Activated T-cell treated with anti-CD3 and anti-CD28 coated beads, Interleukin-2, amount 50 U/mL, for 72 hours (primary cell): ENCODE measurements at places on chromosomes 6 and 20.

DNA sequence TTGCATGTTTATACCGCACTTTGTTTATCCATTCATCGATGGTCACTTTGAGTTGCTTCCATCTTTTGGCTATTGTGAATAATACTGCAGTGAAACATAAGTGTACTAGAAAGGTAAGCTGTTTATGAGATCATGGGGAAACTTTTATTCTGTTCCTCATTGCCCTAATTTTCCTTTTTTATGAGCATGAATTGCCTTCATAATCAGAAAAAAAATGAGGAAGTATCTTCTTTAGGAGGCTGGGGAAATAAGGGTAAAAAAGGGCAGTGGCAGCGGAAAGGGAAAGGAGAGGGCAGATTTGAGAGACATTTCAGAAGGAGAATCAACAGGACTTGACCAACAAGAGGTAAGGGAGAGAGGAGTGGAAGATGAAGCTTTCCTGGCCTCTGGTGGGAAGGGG lies 14.3 kb upstream of the SERINC3 start:
- DNase-seq: no peak

GRCh38 chr6:3036861-3037637 lies 31.2 kb upstream of the RIPK1 start:
- no peak for DNase-seq

DNA sequence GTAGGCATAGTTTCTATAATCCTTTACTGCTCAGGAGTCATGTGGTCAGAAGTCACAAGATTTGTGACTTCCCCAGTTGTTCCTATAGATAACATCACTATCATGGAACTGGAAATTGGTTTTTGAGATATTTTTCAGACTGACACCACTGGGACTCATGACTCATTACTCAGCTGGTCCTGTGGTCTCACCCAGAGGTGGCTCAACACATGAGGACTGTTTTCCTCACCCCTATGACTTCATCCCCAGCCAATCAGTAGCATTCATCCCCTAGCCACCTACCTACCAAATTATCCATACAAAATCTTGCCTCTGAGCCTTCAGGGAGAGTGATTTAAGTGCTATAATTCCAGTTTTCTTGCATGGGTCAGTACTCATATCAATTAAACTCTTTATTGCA lies 1217.7 kb downstream of the EPHA7 start:
- no peak for DNase-seq

DNA sequence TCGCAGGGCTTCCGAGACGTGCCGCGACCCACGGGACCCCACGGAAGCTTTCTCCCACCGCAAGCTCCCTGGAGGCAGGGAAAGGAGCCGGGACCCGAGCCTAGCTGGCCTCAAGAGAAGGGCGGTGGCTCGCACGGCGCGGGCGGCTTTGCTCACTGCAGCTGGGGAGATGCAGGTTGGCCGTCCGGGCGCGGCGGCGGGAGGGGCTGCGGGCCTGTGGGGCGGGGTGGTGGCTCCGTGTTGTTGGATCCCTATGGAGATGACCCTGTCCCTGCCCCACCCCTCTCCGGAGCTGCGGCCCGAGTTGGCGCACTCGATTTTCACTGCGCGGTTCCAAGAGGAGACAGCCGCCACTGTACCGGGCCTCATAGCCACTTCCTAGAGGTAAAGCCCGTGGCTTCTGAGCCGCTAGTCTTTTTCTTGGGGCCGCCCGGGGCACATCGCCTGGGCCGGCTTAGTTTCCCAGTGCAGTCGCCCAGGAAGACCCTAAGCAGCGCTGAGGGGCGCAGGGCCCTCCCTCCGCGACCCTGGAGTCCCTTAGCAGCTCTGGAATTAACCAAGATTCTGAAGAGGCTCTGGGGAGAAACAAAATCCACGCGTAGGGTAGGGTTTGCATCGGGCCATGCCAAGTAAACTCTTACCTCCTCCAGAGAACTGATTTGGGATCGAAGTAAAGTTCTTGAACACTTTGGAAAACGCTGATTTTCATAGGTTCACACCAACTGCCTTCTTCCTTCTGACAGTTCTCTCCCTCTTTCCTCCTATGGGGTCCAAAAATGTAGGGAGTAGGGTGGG lies at the start of gene ECT2L:
ECT2L (plus strand) TSS at position 279 of the 795 bp plus-strand sequence. CDS start 17,188 bp downstream, outside the sequence.
- no peak for DNase-seq

GRCh38 chr6:134888316-134888715 lies 61.6 kb downstream of the ALDH8A1 start:
- DNase-seq: no peak

- DNase-seq: peak; percentile 73
Measured at GRCh38 chr6:149750136-149750609, 632 bp downstream of the PCMT1 start.

- DNase-seq: no peak
Measured at GRCh38 chr6:122068291-122068769, 331.1 kb upstream of the HSF2 start.

GRCh38 chr6:97187951-97188350 lies 95.1 kb downstream of the MMS22L start:
- DNase-seq: no peak

- no peak for DNase-seq
Measured at GRCh38 chr6:87618531-87618930, 28.6 kb downstream of the ORC3 start.

GRCh38 chr6:292506-293192 lies 362 bp downstream of the DUSP22 start:
- DNase-seq: peak; percentile 82

- DNase-seq: no peak
Measured at GRCh38 chr20:61673152-61673847, 392.4 kb downstream of the TAF4 start.

DNA sequence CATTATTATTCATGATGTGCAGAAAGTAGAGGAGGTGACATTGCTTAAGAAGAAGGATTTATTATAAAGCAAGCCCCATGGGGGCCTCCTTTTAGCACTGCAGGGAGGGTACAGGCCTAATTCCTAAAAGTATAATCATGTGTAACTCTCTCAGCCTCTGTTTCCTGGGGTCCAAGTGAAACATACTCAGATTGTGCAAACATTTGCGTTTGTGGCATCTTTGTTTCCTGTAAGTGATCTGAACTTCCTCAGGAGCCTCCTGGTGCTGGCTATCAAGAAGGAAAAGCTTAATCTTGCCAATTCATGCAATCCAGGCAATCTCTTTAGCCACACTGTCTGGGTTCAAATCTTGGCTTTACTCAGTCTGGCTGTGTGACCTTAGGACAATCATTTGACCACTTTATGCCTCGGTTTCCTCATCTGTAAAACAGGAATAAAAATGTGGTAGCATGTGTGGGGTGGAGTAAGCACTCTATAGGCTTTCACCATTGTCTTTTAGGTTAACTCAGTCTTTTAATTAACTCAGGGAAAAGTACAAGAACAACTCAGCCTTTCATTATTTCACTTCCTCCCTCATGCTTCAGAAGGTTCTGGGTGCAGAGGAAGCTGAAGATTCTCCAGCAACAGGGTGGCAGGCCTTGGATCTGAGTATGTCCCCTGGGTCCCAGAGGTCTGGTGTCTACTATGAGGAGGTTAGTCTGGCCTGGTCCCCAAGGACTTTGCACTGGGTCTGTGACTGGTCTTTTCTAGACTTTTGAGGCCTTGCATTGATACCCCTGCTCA lies 831 bp upstream of the SIRPB2 start:
- DNase-seq: no peak

GRCh38 chr6:137731960-137732616 lies 135.0 kb upstream of the TNFAIP3 start:
- DNase-seq: no peak

DNA sequence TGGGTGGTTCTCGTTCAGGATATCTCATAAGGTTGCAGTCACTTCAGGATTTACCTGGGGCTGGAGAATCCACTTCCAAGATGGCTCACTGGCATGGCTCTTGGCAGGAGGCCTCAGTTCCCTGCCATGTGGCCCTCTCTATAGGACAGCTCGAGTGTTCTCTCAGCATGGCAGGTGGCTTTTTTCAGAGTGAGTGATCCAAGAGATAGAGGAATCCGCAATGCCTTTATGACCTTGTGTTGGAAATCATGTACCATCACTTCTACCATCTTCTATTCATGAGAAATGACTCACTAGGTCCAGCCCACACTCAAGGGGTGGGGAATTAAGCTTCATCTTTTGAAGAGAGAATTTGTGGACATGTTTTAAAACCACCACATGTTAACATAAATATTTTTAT lies 37.8 kb downstream of the PPP1R16B start:
- peak; percentile 62 for DNase-seq

DNA sequence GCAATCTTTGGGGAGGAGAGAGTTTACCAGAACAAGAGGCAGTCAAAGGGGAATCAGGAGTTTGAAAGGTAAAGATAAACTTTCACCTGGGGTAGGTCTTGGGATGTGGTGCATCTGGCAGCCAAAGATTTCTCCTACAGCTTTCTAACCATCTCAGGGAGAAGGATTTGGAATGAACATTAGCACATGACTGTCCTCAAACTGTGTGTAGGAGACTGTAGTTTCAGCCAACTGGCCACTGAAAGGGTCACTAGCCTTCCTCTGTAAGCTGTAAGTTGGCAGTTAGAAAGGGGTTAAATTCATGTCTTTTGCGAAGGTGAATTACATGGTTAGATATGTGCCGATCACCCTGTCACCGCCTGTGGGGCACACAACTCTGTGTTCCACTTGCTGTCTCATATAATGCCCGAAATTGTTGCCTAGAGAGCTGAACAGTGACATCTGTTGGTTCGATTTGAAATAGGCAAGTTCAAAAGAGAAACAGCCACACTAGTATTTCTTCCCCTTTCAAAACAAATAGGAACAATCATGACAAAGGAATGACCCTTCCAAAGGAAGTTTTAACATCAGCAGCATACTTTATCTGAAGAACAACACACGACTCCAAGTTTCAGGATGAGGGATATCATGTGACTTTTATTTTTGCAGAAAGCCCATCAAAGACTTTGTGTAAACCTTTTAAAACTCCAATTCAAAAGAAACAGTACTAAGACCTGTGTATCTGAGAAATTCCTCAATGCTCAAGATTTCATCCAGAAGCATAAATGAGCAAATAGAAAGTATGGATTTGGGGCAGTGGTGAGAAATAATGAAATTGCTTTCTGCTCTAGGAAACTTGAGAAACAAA lies 1.1 kb upstream of the OPN5 start:
- peak; percentile 30 for DNase-seq

DNA sequence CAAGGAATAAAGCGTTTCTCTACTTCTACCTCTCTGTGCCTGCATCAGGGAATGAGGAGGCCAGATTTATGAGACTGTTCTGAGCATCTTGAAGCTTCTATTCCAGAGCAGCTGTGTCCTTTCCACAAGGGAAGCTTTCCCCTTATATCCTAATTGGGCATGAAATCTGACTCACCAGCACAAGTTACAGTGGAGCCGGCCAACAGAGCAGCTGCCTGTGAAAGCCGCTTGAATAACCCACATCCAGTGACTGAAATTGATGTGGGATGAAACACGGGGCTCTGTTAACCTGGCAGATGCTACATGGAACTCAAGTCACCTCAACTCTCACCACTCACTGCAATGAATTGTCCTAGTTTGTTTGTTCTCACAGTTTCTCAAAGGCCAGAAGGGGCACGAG lies 400.3 kb downstream of the TFAP2A start:
- no peak for DNase-seq

- no peak for DNase-seq
Measured at GRCh38 chr20:34311118-34312023, 8.2 kb upstream of the AHCY start.

- DNase-seq: no peak
Measured at GRCh38 chr6:143498428-143498827, 13.1 kb downstream of the FUCA2 start.

DNA sequence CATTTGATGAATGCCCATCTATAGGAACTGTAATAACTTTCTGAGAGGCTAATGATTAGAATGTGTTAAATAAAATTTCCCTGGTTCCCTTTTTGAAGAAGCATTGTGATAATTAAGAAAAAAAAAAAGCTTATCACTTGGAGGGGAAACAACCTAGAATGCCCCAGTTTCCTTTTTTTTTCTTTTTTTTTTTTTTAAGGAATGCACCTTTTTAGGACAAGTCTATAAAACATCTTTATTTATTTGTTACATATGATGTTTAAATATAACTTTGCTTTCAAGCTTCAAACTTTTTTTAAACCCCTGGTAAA lies 7.3 kb upstream of the MRPS10 start:
- DNase-seq: no peak

GRCh38 chr6:70547313-70547712 lies 19.4 kb upstream of the SDHAF4 start:
- DNase-seq: no peak

- no peak for DNase-seq
Measured at GRCh38 chr6:14882394-14883026, 363.4 kb upstream of the JARID2 start.
